ENCODE measurements at places on chromosomes 16 and 17.

GRCh38 chr17:37713624-37714023 lies 31.2 kb downstream of the HNF1B start:
- DNase-seq: no peak

- no peak for DNase-seq
These were observed 135.1 kb downstream of the MRM1 start for GRCh38 chr17:36736201-36737156.

DNA sequence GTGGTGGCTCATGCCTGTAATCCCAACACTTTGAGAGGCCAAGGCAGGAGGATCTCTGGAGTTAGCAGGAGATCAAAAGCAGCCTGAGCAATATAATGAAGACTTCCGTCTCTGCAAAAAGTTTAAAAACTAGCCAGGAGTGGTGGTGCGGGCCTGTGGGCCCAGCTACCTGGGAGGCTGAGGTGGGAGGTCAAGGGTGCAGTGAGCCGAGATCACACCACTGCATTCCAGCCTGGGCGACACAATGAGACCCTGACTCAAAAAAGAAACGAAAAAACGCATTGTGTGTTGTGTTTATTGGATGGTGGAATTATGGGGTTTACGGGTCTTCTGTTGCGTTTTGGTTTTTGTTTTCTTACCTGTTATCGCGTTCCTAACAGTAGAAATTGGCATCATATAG lies 863 bp upstream of the DDX19A start:
- no peak for DNase-seq

GRCh38 chr17:58985971-58986370 lies 120.7 kb downstream of the TRIM37 start:
- DNase-seq: no peak

GRCh38 chr16:82544378-82545160 lies 82.2 kb upstream of the CDH13 start:
- DNase-seq: no peak

- no peak for DNase-seq
These were observed 148.7 kb downstream of the FTO start for GRCh38 chr16:53852678-53853077.

- DNase-seq: no peak
These were observed 15.7 kb upstream of the DHX8 start for GRCh38 chr17:43467981-43468581.

DNA sequence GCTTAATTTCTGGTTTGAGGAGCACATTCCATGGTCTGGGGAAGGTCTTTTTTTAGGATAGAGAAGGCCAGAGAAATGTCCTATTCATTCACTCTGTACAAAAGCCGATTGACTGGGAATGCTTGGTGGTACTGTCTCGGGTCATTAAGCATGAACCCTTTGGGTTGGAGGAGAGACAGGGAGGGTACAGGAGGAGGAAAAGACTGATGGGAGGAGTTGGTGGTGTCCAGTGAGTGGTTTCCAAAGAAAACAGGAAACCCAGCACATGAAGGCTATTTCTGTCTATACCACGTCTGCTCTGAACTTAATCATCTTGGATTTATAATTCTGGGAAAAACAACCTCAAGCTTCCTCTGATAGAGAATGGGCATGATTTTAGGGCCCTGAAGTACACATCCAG lies 111.9 kb downstream of the XYLT1 start:
- DNase-seq: no peak

GRCh38 chr17:82009413-82009812 lies 13.3 kb downstream of the CENPX start:
- no peak for DNase-seq

DNA sequence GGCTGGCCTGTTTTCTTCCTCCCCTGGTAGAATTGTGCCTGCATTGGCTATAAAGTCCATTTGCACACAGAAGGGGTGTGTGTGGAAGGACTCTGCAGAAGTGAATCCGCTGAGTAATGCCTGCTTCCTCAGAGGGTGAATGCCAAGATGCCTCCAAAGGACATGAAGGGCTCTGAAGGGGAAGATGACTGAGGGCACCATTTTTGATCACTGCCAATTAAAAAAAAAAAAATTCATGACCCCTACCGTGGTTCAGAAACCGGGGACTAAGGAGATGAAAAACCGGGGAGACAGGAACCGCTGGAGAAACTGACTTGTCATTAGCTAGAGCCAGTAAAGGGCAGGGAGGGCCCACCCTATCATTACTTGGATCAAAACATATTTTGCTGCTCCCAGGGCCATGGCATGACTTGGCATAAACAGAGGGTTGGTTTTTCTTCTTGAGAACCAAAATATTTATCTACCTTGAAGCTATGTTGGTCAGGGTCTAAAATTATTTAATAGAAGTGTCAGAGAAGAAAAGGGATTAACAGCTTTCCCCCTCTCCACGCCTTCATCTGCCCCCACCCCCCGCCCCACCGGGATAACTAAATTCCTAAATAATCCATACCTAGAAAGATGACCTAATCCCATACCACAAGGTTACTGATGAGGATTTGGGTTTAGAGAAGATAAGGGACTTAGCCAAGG lies 3.6 kb upstream of the USP7 start:
- no peak for DNase-seq

- no peak for DNase-seq
These were observed 14.7 kb downstream of the C16orf96 start for GRCh38 chr16:4570688-4571321.

DNA sequence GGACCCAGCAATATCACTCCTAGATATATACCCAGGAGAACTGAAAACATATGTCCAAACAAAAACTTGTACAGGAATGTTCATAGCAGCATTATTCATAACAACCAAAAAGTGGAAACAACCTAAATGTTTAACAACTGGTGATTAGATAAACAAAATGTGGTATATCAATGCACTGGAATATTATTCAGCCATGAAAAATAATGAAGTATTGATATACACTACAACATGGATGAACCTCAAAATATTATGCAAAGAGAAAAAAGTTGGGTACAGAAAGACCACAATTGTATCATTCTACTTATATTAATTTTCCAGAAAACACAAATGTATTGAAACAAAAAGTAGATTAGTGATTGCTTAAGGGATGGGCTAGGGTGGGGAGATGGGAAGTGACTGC lies 498.6 kb downstream of the GRIN2A start:
- DNase-seq: no peak

GRCh38 chr17:53150101-53150698 lies 672.5 kb upstream of the KIF2B start:
- DNase-seq: no peak

DNA sequence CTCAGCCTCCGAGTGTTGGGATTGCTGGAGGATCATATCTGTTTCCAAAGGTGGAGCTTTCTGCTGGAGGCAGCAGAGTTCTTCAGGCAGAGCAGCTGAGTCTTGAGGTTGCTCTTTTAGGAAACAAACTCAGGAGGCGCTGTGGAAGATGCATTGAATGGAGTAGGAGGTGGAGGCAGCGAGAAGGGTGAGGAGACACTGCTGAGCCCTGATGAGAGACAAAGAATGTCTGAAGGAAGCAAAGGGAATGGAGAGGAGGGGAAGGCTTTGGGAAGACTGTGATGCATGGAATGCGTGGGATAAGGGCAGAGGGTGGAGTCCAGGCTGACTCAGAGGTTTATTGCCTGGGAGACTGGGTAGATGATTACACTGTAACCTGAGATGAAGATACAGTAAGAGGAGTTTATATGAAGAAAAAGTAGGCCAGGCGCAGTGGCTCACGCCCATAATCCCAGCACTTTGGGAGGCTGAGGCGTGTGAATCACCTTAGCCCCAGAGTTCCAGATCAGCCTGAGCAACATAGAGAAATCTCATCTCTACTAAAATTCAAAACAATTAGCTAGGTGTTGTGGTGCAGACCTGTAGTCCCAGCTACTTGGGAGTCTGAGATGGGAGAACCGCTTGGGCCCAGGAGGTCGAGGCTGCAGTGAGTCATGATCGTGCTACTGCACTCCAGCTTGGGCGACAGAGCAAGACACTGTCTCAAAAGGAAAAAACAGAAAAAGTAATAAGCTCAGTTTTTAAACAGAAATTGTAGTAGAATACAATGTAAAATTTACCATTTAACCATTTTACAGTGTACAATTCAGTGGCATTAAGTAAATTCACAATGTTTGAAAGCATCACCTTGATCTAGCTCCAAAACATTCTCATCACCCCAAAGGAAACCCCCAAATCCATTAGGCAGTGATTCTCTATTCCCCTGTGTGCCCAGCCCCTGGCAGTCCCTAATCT lies 17.8 kb upstream of the TMEM219 start:
- no peak for DNase-seq

- DNase-seq: no peak
These were observed 23.6 kb upstream of the MTSS2 start for GRCh38 chr16:70709457-70709856.

- DNase-seq: no peak
These were observed 89.3 kb downstream of the SMG6 start for GRCh38 chr17:2214047-2214928.

Measured in stimulated activated CD8-positive, alpha-beta memory T cell treated with anti-CD3 and anti-CD28 coated beads, Interleukin-4, amount 100 ng/mL, for 4 hours (primary cell).